ENCODE measurements at places on chromosomes 2 and 18.

- DNase-seq, result no peak
Measured at GRCh38 chr18:32548688-32549087, 78.0 kb upstream of the GAREM1 start.

DNA sequence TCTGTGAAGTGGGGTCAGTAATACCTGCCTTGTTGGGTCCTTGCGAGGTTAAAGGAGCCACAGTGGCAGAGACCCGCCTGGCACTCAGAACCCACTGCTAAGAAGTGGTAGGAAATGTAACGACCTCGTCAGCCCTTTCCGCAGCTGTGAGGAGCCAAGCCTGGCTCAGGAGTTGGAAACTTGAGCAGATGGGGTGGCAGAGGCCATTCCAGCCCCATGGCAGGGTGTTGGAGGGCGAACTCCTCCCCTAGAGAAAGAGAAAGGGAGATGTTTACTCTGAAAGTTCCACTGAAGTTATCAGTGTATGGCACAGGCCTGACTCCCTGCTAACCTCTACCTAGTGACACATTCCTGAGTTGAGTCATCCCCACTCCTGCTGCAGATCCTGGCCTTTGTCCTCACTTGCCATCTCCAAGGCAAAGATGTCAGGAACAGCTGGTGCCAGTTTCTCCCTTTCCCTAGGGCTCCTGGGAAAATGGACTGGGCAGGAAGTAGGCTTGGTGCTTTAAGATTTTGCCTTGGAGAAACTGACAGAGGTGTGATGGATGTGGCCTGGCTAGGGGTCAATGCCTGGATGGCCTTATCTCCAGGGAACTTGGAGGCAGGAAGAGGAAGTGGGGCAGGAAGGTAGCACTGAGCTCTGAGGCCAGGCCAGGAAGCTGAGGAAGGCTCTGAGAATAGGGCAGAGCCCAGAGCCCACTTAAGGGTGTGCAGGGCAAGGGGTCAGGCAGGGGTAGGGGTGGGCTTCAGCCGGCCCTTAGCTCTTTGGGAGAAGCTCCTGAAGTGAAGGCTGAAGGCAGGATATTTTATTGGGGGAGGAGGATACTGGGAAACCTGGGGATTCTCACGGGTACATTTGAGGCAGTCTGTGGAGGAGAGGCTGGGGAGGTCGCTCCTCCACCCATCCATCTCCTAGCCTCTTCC lies 888 bp downstream of the VAMP5 start:
- DNase-seq, result no peak

- peak; percentile 58 for DNase-seq
Measured at GRCh38 chr2:101253013-101253702, 472 bp downstream of the CNOT11 start.

GRCh38 chr2:6384341-6384740 lies 481.4 kb downstream of the CMPK2 start:
- no peak for DNase-seq

DNA sequence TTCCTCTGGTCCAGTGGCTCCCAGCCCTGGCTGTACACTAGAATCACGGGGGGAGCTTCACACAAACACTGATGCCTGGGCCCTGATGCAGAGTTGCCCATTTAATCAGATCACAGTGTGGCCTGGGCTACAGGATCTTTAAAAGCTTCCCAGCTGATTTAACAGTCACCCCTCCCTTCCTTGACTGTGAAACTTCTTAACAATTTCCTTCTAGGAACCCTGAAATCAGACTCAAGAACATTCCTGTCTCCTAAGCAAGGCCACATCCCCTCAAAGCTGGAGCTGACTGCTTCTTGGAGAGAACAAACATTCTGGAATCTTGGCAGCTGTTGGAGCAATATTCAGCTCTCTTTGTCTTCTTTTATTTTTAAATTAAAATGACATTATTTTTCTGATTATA lies 88.7 kb downstream of the ADD2 start:
- no peak for DNase-seq

DNA sequence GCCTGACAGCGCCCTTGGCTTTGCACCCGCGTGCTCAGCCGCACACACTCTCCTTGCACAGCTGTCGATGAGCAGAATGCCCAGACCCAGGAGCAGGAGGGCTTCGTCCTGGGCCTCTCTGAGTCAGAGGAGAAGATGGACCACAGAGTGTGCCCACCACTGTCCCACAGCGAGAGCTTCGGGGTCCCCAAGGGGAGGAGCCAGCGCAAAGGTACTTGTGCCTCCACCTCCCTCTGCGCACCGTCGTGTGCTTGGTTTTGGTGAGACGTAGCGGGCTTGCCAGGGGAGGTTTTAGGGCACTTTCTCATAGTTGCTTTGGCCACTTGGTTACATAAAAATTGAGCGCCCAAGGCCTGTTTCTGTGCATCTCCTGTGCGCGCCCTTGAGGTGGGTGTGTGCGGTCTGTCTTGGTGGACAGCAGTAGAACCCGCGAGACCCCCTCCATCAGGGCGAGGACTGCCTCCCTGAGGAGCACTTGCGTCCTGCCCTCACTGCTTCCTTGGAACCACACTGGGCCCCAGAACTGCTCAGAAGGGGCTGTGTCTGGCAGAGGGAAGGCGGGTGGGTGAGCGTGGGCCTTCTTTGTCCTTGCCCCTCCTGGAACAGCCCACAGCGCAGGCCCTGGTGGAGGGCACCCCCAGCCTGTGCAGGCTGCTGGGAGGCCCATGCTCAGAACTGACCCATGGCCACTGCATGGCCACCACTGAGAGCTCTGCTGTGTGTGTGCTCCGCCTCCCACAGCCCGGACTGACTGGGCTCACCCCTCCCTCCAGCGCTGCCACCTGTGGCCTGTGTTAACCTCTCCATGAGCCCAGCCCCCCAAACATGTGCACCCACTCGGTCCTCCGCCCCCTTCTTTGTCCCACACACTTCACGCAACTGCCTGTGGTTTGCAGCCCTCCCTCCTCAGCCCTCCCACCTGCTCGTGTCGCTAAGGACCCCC lies 95.9 kb downstream of the DGKD start:
- no peak for DNase-seq

GRCh38 chr2:8526403-8526696 lies 155.5 kb upstream of the ID2 start:
- no peak for DNase-seq

- no peak for DNase-seq
Measured at GRCh38 chr2:26805241-26805676, 19.4 kb downstream of the CENPA start.

GRCh38 chr18:23851470-23852002 lies 162.3 kb downstream of the LAMA3 start:
- DNase-seq, result no peak

DNA sequence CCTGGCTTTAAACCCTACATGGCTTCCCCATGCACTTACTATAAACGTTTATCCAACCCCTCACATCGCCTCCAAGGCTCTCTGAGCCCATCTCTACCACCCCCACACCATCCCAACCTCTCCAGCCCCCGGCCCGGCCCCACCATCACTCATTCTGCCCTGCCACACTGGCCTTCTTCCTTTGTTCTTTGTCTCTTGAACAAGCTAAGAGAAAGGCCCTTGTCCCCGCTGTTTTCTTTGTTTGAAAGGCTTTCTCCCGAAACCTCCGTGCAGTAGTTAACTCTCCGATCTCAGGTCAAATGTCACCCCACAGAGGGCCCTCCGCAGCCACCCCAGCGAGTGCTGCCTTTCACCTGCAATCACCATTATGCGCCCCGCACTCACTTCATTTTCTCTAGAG lies 100.4 kb downstream of the AFF3 start:
- no peak for DNase-seq

GRCh38 chr2:153077311-153077710 lies 358.9 kb downstream of the ARL6IP6 start:
- DNase-seq, result no peak

DNA sequence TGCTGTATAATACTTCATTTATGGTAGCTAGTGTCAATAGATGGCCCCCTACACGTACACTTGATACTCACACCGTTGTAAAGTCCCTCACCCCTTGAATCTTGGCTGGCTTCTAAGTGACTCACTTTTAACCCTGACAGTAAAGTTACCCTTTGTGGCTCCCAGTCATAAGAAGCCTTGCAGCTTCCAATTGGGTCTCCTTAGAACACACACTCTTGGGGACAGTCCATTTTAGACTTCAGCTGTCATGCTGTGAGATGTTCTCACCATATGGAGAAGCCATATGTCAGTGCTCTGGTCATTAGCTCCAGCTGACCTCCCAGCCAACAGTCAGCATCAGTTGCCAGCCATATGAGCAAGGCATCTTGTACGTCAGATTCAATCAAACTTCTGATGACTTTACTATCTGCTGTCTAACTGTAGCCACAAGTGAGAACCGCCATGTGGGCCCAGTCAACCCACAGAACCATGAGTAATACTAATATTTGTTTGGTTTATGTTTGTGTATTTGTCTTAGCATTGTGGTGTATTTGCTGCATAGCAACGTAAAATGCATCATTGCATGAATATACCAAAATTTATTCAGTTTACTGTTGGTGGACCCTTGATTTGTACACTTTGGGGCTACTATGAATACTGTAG lies 68.3 kb downstream of the PTPN4 start:
- no peak for DNase-seq

GRCh38 chr2:204321910-204322751 lies 223.1 kb upstream of the PARD3B start:
- no peak for DNase-seq

- DNase-seq, result no peak
Measured at GRCh38 chr18:79965119-79965902, 868 bp downstream of the HSBP1L1 start.

DNA sequence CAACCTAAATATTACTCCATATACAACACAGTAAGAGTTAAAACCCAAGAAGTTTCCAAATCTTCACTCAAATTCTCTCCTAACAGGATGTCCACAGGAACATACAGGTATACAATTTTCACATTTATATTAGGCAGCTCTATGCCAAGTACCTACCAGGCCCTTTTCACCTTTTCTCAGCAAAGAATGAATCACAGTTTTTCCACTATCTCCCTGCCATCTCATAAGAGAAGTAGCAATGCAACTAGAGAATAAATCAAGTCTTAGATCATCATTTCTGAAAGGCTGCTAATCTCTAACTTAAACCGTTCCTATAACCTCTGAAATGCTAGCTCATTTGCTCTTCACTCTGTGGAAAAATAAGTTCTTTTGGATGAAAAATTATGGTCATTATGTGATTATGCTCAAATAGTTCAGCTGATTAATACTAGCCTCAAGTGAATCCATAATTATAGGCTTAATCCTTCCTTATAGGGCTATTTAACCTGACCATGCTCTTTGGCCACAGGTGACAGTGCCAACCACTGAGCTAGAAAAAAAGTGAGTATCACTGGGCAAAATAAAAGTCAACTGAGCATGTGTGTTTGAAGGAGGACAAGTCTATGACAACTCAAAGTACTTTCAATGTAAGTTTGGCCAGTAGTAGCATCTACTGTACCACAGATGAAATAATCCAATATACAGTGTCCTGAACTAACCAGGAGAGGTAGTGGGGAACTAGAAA lies 79.7 kb downstream of the COBLL1 start:
- DNase-seq, result no peak

DNA sequence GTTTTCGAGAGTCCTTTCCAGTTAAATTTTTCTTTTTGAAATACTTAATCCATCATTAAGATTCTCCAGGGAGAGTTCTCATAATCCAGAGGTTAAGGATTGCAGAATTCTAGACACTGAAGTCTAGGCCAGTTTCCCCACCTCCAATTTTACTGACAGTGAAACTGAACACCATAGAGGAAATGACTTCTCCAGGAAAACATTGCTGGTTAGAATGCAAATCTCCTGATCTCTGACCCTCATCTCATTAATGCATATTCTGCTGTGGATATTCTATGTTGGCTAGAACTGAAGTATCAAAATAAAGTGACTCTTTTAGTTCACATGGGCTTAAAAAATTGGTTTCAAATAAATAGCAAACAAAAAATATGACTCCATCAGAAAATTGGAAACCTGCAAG lies 105.8 kb upstream of the UGP2 start:
- no peak for DNase-seq

GRCh38 chr18:59957957-59958356 lies 58.2 kb downstream of the PMAIP1 start:
- no peak for DNase-seq

- no peak for DNase-seq
Measured at GRCh38 chr2:160353166-160353565, 140.4 kb downstream of the RBMS1 start.

All from occipital lobe (tissue), 3 donors.